ENCODE measurements at places on chromosomes 2 and 18. TPM values are rescaled to one million over a fixed set of nuclear protein-coding genes. Genes with fewer than 3 reads are reported as not detected.

Gene HOXD13
- not detected for total RNA-seq

Gene C2orf15
- 0.34 TPM for total RNA-seq

Gene LDLRAD4
- 4.0 TPM for total RNA-seq

Gene CCDC141
- total RNA-seq = not detected

Gene SRD5A2
- not detected for total RNA-seq

Data from melanocyte of skin (primary cell).